ENCODE measurements at places on chromosomes 5 and 9.
A peak's percentile ranks its signal among the peaks of the same experiment; 100 is the strongest.

- DNase-seq, result no peak
These were observed at the start of gene AFAP1L1 for GRCh38 chr5:149271716-149272563. TSS of gene AFAP1L1 (plus strand) at chr5:149271859. CDS start at chr5:149271969, 110 bp downstream.

DNA sequence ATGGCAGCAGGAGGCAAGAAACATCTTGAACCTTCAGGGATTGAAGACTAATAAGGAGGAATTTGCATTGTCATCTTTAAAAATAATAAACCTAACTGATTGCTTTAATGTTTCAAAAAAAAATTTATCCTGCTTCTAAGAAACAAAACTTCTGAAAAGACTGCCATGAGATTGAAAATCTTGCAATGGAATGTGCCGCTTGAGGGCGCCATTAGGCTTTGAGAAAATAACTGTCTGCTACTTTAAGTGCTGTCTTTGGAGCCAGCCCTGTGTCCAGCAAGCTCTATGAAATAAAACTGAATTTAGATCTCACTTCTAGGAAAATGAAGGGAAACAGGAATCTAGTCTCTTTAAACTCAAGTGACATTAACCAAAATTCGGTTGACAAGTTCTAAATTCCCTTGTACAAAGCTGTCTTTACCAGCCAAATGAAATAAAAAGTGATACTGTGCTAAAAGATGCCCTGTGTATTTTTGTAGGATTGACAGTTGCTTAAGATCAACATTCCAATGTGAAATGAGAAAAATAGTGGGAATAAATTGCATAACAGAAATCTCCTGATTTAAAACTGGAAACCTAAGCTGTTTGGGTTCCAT lies 79.4 kb downstream of the ESM1 start:
- no peak for DNase-seq

GRCh38 chr5:133952729-133953567 lies 15.5 kb downstream of the C5orf15 start:
- no peak for DNase-seq

DNA sequence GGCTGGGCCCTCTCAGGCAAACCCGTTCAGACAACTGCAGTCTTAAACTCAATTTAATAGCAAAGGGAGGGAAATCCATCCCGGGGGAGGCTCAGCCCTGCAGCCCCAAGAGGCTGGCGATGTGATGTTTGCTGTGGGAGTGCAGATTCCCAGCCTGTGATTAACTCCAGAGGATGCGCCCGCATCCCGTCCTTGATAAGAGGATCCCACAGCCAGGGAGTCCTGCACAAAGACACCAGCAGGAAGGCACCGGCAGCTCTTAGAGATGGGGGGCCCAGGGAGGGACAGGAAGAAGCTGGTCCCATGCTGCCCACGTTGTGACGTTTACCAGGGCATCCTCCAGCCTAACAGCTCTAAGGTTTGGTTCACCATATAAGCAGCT lies 64.7 kb downstream of the MRPL36 start:
- DNase-seq, result no peak

GRCh38 chr5:126778675-126779403 lies 1.9 kb downstream of the LMNB1 start:
- DNase-seq, result no peak

GRCh38 chr9:109730228-109730627 lies 49.8 kb upstream of the PALM2AKAP2 start:
- DNase-seq, result no peak

DNA sequence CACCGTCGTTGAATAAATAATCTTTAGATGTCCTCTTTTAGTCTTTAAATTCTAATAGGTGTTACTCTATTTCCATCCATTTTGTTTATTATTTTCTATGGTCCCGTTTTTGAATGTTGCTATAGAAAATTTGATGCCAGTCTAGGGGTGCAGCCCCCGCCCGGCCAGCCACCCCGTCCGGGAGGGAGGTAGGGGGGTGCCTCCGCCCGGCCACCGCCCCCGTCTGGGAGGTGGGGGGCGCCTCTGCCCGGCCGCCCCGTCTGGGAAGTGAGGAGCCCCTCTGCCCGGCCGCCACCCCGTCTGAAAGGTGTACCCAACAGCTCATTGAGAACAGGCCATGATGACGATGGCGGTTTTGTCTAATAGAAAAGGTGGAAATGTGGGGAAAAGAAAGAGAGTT lies 2372.2 kb upstream of the WWC1 start:
- no peak for DNase-seq

GRCh38 chr9:95092262-95093072 lies 225.0 kb downstream of the FANCC start:
- DNase-seq, result peak; percentile 91

- DNase-seq, result no peak
These were observed 214.0 kb upstream of the DAB2 start for GRCh38 chr5:39638813-39639212.

- no peak for DNase-seq
These were observed 62.8 kb downstream of the CD180 start for GRCh38 chr5:67133776-67134175.

DNA sequence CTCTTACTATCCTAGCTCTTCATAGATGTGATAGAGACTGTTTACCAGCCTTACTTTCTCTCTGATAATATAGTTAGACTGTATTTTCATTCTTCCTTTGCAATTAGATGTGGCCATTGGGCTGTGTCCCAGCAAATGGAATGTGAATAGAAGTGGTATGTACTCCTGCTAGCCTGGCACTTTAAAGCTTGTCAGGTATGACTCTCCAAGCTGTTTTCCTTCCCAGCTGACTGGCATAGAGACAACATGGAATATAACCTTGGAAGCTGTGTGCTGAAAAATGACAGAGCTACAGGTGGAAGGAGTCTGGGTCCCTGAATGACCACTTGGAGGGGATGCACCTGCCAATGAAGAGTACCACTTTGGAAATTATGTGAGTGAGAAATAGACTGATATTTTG lies 116.2 kb downstream of the DIRAS2 start:
- no peak for DNase-seq

GRCh38 chr5:143309661-143310431 lies 93.6 kb downstream of the NR3C1 start:
- no peak for DNase-seq

DNA sequence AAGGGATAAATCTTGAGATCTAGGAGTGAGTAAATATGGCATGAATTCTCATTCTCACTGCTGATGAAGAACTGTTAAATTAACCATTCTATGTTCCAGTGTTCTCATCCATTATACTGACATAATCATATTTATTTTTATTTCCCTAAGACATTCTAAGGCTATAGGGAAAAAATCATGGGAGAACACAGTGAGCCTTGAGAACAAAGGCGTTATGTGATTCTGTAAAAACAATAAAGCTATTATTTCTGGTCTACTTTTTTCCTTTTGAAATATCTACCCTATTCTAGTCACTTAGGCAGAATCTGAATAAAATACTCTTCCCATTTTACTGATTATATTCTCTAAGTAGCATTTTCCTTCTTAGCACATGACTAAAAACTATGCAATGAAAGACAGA lies 155.7 kb upstream of the ADAMTS16 start:
- no peak for DNase-seq

- no peak for DNase-seq
These were observed 122.4 kb upstream of the MSX2 start for GRCh38 chr5:174601946-174602345.

DNA sequence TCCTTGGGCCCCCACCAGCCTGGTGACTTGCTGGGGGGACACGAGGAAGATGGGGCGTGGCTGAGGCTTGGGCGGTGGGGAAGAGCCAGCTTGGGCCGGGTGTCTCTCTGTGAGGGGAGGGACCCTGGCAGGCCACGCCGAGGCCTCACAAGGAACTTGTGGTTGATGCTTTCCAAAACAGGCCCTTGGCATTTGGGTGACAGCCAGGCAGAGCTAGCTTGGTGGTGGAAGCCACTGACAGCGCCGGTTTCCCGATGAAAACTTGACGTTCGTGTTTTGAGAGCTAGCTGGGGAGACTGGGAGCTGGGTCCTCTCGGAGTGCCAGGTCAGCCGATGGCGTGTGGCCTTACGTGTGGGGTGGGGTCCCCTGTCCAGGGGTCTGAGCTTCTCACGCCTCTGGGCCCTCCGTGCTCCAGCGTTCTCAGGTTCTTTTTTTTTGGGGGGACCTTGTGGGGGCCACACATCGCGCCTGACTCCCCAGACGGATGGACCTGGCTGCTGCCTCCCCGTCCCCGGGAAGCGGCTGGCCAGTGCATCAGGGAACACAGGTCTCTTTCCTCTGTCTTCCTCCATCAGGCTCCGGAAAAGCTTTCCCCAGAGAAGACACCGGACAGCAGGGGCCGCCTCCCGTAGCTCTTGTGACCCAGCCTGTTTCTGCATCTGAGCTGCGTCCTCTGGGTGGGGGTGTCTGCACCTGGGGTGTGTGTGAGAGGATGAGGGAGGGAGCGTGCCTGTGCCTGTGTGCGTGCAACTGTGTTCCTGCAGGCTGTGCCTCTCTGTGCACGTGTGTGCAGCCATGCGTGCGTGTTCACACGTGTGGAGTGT lies 129.3 kb upstream of the LPCAT1 start:
- peak; percentile 68 for DNase-seq

DNA sequence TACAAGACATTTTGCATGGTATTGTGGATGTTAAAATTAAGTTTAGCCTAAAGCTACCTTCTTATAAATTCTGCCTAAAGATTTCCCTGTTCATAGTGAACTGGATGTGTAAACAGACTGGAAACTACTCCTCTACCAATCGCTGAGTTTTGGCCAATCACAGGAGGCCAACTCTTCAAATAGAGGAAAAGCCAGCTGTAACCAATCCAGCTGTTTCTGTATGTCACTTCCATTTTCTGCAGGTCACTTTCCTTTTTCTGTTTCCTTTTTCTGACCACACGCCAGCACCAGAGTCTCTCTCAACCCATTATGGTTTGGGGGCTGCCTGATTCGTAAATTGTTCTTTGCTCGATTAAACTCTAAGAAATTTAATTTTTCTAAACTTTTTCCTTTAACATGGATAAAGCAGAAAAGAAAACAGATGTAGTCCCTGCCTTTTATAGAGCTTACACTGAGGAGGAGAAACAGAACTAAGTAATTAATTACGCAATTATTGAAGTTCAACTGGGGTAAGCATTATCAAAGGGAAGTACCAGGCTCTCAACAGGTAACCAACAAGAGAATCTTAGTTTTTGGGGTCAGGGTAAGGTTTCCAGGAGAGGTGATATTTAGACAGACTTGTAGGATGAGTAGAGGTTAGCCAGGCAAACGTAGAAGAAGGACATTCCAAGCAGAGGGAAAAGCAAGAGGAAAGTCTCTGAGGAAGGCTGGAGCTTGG lies 27.7 kb downstream of the RANBP3L start:
- DNase-seq, result no peak

DNA sequence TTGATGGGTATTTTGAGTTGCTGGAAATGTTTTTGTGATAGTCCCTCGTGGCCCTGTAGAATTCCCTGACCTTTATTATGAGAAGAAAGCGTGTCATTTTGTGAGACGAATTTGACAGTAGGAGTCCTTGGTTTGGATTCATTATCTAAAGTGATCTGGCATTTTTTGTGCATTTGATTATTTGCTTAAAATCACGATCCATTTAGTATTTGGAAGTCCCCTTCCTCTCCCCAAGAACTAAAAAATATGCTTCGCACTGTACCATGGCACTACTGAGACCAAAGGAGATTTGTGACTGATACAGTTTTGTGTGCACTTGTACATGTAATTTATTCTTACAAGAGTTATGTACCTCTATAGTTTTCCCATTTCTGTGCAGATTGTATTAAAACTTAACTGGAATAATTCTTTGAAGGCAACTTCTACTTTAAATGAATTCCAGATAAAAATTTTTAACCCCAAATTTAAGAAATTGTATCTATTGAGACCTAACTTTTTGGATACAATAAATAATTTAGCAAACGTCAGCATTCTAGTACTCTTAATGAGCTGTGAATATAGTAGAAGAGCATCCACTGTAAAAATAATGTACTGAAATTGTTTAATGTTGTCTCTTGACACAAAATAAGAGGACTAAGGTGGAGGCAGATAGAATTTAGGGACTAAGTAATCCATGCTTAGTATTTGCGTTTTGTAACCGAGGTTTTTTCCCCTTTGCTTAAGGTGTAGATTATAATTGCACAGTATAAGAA lies 2.1 kb downstream of the MAP3K1 start:
- no peak for DNase-seq

GRCh38 chr5:72065751-72066255 lies 41.5 kb upstream of the MAP1B start:
- DNase-seq, result no peak

- DNase-seq, result no peak
These were observed 20.8 kb upstream of the FCN1 start for GRCh38 chr9:134938346-134939079.

GRCh38 chr9:130627051-130627450 lies 37.3 kb upstream of the PRDM12 start:
- DNase-seq, result no peak

DNA sequence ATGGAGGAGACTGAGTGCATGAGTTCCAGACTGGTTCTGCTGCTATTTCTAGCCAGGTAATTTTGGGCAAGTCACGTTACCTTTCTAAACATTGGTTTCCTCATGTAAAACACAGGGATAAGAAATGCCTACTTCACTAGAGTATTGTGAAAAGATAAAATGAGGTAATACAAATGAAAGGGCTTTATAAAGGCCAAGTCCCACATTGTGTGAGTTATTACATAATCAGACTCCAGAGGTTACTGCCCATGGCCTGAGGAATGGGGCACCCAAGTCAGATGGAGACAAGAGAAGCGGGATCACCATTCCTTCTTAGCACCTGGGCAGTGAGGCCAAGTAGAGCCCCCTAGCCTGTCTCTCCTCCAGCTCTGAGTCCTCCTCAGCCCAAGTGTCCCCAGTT lies 7.5 kb downstream of the HBEGF start:
- DNase-seq, result no peak

DNA sequence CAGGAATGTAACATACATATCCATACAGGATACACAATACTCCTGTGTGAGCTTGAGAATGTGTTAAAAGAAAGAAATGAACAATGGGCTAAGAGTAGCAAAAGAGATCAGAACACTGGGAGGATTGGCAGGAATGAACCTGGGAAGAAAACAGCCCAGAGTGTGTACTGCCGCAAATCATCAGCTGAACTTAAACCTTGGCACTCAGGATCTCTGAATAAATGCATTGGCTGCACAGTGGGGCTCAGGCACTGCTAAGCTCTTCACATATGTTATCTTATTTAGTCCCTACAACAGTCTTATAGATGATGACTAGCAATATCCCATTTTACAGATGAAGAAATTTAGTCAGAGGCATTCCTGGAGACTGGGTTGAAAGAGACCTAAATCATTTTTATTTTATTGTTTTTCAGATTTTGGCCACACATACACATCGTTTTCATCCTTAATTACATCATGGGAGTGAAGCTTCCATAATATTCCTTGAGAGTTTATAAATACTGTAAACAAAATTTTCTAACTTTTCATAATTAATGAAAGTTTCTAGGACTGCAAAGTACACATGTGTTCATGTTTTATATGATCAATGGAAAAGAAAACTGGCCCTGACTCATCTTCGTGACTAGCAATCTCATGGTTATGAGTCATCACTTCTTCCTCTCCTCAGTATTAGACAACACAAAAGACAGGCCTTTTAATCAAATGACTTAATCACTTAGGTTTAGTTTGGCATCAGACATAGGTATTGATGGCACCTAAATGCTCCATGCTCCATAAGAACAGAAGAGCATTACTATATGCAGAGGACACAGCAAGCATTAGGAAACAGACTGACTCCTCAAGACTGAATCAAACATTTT lies 59.2 kb downstream of the CDH18 start:
- DNase-seq, result no peak
